ENCODE measurements at places on chromosomes 11 and 22.

GRCh38 chr22:24002272-24002671, 3.0 kb downstream of the GSTT4 start:
- no peak for DNase-seq

GRCh38 chr11:134652586-134653255, 240.7 kb upstream of the B3GAT1 start:
- no peak for DNase-seq

GRCh38 chr11:46489656-46490560, 98.3 kb upstream of the CHRM4 start:
- peak; percentile 43 for DNase-seq

DNA sequence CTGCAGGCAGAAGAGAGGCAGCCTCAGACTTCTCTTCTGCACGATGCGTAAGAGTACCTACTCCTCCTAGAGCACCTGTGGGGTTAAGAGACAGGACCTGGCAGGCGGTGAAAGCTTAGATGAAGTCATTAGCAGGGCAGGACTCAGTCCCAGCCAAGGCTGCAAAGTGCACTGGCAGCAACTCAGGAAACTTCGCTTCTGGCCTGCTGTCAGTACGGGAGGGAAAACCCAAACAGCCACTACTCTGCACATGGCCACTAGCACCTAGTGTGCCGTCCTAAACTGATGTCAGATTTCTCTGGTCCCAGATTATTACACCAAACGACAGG, 8.8 kb upstream of the KLHL35 start:
- no peak for DNase-seq

DNA sequence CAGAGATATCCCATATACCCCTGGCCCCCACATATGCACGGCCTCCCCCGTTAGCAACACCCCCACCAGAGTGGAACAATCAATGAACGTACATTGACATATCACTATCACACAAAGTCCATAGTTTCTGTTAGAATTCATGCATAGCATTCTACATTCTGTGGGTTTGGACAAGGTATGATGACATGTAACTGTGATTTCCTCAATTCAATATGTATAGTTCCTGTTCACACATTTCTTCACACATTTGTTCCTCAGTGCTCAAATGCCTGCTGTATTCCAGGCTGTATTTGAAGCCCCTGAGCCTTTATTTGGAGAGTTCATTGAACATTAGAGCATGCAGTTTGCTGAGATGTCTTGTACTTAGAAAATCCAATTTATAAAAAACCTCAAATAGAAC, 69.9 kb downstream of the PTPRJ start:
- DNase-seq: no peak

- no peak for DNase-seq
Observed at GRCh38 chr11:33531743-33532181, 168.9 kb downstream of the C11orf91 start.

- DNase-seq: no peak
Observed at GRCh38 chr11:44380820-44381219, 70.9 kb upstream of the ALX4 start.

- no peak for DNase-seq
Observed at GRCh38 chr22:48957987-48958321, 869.7 kb downstream of the BRD1 start.

DNA sequence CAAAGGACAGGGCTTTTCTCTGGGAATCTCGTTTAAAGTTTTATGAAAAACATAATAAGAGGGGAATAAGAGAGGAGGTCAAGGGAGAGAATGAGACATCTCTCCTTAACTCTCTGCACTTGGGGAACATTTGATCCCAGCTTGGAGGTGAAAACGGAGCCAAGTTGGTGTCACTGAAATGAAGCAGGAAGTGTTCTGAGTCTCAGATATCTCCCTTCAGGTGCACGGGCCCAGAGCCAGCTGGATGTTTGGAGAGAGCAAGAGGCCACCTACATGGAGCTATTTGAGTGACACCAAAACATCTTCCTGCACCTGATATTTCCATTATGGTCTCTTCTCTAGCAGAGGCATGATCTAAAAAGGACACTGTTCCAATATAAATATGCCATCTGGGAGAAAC, 85.7 kb downstream of the BLID start:
- DNase-seq: no peak

DNA sequence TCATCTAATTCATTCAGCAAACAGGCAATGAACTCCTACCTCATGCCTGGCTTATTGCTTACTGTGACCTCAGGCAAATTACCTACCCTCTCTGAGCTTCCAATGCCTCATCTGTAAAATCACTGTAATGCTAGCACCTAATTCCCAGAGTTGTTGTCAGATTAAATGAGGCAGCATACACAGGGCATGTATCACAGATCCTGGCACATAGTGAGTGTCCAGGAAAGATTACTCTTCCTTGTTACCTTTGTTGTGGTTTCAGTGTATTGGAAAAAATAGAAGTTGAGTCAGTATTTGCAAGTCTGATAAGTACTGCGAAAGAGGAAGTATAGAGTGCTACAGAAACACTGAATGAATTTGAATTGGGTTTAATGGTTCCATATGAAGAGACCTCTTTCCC, 26.4 kb upstream of the LRRC55 start:
- DNase-seq: no peak

DNA sequence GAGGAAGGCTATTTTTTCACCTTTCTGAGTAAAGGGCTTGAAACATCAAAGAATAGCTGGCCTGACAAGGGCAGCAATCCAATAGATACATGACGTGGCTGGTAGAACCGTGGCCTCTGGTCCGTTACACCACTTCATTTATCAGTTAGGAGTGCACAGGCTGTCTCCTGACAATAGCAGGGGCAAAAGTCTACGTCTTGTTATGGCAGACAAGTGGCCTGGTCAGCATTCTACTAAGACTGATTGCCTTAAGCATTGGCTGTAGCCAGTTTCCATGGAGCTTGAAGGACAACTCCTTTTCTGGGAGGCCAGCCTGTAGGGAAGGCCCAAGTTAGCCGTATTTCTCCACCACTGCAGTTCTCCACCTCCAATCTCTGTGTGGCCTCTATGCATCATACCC, 9.2 kb upstream of the GDPD4 start:
- no peak for DNase-seq

- DNase-seq: no peak
Observed at GRCh38 chr11:114563077-114563476, 3.4 kb upstream of the NXPE1 start.

DNA sequence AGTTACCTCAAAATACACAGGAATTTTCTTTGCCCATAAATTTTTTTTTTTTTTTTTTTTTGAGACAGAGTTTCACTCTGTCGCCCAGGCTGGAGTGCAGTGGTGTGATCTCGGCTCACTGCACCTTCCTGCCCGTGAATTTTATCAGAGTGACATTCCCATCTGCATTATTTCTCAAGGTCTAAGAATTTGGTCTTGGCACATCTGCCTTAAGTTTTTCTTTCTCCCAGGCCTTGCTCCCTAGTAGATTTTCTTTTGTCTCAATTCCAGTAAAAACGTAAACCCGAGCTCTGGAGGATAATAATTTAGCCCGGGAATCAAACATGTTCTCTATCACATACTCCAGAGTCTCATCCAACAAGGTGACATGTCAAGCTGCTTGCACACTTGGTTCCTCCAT, 12.4 kb downstream of the TRIM6 start:
- no peak for DNase-seq
